ENCODE measurements at places on chromosomes 7 and 10. TPM values are rescaled to one million over a fixed set of nuclear protein-coding genes. Genes with fewer than 3 reads are reported as not detected.

CHAT gene
- not detected for total RNA-seq

CPA4 gene
- total RNA-seq, result not detected

DNA sequence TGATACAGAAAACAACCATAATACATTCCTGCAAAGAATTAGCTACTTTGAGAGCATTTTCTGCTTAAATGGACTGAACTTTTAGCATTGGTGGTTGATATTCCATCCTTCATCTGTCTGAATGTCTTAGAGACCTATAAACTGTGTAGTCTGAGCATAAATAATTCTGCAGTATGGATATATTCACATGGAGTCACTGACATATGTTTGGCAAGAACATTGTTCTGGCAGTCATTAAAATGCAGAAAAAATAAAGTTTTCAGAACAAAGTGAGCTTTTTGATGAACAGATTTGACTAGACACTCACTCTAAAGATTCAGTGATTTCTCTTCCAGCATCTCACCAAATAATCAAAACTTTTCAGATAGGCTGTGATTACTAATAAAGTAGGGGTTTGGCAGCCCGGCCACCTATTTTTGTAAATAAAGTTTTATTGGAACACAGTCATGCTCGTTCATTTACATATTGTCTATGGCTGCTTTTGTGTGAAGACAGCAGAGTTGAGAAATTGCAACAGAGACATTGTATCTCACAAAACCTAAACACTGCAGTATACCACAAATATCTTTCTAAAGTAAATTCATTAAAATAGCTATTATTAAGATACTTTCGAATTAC is 44.1 kb upstream of the RAPGEF5 start:
- no peak overlapping the region for H3K27ac ChIP-seq
- no peak for DNase-seq
- no peaks in the 10 kb centered on the region for H3K36me3 ChIP-seq
- no peaks in the 10 kb centered on the region for H3K27me3 ChIP-seq
- H3K4me3 ChIP-seq, result no peak overlapping the region

- H3K4me3 ChIP-seq, result no peak overlapping the region
- H3K27me3 ChIP-seq, result no peaks in the 10 kb centered on the region
- no peaks in the 10 kb centered on the region for H3K4me1 ChIP-seq
- no peak overlapping the region for H3K27ac ChIP-seq
- no peak for DNase-seq
- no peaks in the 10 kb centered on the region for H3K36me3 ChIP-seq
Observed at GRCh38 chr10:132101529-132101928, 35.8 kb downstream of the JAKMIP3 start.

GRCh38 chr10:13614530-13615332 is 28.0 kb downstream of the PRPF18 start:
- H3K27me3 ChIP-seq, result no peaks in the 10 kb centered on the region
- peak; percentile 31 for DNase-seq
- H3K27ac ChIP-seq, result peak overlapping the region; percentile 75

GRCh38 chr10:112360308-112361270 is 13.3 kb upstream of the ACSL5 start:
- no peaks in the 10 kb centered on the region for H3K36me3 ChIP-seq
- peaks cover 5% of the 10 kb centered on the region for H3K4me1 ChIP-seq
- no peak overlapping the region for H3K27ac ChIP-seq
- peaks cover 6% of the 10 kb centered on the region for H3K27me3 ChIP-seq
- no peak for DNase-seq
- no peak overlapping the region for H3K4me3 ChIP-seq

DNA sequence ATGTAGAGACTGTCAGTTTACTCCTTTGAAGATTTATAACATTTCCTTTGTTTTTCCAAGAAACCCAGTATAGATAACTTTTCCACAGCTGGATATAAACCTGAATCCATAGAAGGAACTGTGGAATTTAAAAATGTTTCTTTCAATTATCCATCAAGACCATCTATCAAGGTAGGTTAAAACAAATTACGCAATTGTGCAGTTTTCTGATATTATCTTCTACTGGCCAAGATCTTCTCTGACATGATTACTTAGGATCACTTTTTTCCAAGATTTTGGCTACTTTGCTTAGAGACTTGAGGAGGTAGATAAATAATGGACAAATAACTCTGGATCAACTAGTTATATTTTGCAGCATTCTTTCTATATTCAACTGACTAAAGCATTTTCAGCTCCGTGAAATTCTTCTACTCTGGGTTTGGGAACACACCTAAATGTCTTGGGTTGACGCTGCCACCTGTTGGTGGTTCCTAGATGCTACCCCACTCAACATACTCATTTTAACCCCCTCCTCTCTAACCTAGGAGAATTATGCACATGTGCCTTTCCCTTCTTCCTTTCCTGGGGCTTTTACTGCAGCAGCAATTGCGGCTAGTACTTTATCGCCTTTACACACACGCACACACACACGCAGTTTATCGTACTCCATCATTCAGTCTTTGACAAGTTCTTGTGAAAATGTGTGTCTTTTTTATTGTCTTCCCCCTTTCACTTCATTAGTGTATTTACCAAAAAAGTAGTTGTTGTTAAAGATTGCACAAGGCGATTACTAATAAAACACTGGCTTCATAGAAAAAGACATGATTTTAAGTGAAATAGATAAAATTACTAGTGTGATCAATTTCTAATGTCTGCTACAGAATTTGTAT is 32.7 kb downstream of the ABCB5 start:
- H3K27me3 ChIP-seq, result peaks cover 60% of the 10 kb centered on the region
- H3K4me1 ChIP-seq, result peaks cover 48% of the 10 kb centered on the region
- 0 out of 2 replicates have a peak overlapping the region, but pooled peaks have one; percentile 5 for H3K4me3 ChIP-seq
- DNase-seq, result peak; percentile 65
- no peaks in the 10 kb centered on the region for H3K36me3 ChIP-seq

ARHGAP22 gene
- total RNA-seq, result 8.2 TPM

DNA sequence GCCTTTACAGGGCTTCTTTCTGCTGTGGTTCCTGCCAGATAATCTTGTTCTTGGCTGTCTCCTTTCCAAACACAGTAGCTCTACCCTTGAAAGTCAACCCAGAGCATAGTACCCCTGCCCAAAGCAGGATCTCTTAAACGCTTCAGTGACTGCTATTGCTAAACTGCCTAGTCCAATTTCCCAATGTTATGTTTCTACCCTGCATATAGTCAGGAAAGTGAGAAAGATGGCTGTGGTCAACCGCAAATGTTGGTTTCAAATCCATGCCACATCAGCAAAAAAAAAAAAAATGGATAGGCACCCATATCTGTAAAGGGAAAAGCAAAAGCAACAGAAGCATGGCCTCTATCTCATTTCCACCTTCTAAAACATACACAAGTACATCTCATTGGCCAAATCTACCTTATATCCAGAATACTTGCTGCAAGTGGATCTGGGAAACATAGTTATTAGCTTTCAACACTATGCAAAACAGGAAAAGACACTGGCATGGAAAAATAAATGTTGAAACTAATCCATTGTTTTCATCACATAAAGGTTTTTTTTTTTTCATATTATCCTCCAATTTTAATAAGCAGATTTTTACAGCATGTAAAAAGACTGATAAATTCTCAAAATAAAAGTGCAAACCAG is 59.8 kb downstream of the DNAJC1 start:
- DNase-seq, result no peak
- no peak overlapping the region for H3K4me3 ChIP-seq
- H3K27ac ChIP-seq, result no peak overlapping the region
- H3K36me3 ChIP-seq, result no peaks in the 10 kb centered on the region
- peaks cover 6% of the 10 kb centered on the region for H3K4me1 ChIP-seq
- no peaks in the 10 kb centered on the region for H3K27me3 ChIP-seq

GLI3 gene
- total RNA-seq, result 46.2 TPM

GRCh38 chr7:110311556-110311955 is 779.4 kb upstream of the LRRN3 start:
- H3K36me3 ChIP-seq, result peaks cover 18% of the 10 kb centered on the region
- no peaks in the 10 kb centered on the region for H3K4me1 ChIP-seq
- H3K4me3 ChIP-seq, result no peak overlapping the region
- no peak overlapping the region for H3K27ac ChIP-seq
- H3K27me3 ChIP-seq, result no peaks in the 10 kb centered on the region
- DNase-seq, result no peak

- peak overlapping the region; percentile 81 for H3K27ac ChIP-seq
Observed at GRCh38 chr7:101985903-101986734, 168.7 kb downstream of the CUX1 start.

GRCh38 chr7:99027841-99028240 is 116.1 kb downstream of the SMURF1 start:
- H3K36me3 ChIP-seq, result peaks cover 46% of the 10 kb centered on the region
- no peaks in the 10 kb centered on the region for H3K27me3 ChIP-seq
- peak overlapping the region; percentile 87 for H3K27ac ChIP-seq
- H3K4me1 ChIP-seq, result no peaks in the 10 kb centered on the region
- no peak for DNase-seq

CNTNAP2 gene
- total RNA-seq, result 63.8 TPM

DNA sequence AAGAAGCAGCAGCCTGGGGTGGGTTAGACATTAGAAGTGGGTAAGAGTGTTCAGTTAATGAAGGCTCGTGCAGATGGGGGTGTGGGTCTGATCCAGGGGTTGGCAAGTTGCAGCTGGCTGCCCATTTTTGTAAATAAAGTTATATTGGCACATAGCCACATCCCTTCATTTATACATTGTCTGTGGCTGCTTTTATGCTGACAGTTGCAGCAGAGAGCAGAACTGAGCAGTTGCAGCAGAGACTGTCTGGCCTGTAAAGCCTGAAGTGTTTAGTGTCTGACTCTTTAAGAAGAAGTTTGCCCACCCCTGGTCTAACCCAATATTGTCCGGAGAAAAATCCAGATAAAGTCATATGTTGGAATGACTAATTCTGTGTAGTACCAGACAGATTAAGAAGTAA is 38.1 kb downstream of the GLRX3 start:
- H3K4me1 ChIP-seq, result peaks cover 7% of the 10 kb centered on the region
- H3K4me3 ChIP-seq, result no peak overlapping the region
- DNase-seq, result no peak
- no peak overlapping the region for H3K27ac ChIP-seq

TPST1 gene
- 16.8 TPM for total RNA-seq

- no peaks in the 10 kb centered on the region for H3K36me3 ChIP-seq
- no peak for DNase-seq
- H3K27me3 ChIP-seq, result peaks cover 88% of the 10 kb centered on the region
- peaks cover 20% of the 10 kb centered on the region for H3K4me1 ChIP-seq
Observed at GRCh38 chr10:22473459-22473858, 128.2 kb downstream of the SPAG6 start.

DNA sequence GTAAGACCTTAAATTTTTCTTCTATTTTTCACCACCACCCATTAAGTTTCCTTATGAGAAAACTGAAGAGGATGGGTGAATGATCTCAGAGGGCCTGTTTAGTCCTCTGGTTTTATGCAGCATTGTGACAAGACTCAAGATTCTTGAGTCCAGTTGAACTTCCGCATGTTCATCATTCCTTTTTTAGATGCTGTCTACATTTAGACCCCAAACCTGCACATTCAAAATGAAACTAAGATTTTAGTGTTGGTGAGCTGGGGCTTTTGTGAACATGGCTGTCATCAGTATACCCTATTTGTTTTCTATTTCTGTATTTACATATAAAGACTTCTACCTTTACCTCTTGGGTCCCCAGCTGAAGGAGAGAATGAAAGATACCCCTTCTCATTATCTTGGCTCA is 31.1 kb downstream of the NET1 start:
- H3K27me3 ChIP-seq, result no peaks in the 10 kb centered on the region
- no peaks in the 10 kb centered on the region for H3K36me3 ChIP-seq
- DNase-seq, result no peak
- peaks cover 17% of the 10 kb centered on the region for H3K4me1 ChIP-seq
- no peak overlapping the region for H3K27ac ChIP-seq

DNA sequence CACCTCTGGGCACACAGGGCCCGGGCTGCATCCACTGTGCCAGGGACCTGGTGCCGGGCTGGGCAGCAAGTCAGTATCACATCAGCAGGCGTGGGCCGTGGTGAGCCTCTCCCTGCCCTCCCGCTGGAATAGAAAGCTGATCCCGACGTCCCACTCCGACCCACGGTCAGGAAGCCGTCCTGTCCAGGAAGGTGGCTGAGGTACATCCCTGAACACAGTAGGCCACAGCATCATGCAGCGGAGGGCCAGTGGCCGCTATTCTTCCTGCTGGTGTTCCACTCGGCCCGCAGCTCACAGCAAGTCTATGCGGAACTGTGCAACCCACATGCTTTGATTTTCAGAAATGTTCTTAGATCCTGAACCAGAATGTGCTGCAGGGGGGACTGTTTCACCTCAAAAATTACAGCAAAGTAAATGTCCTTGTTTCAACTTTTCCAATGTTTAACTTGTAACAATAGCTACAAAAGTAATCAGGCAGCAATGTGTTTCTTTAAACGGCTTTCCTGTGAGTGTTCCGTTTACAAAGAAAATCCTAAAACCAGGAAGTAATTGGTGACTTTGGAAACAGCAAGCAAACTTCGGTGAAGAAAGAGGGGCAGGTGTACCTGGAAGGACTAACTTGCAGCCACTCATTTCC is 676 bp upstream of the GPR146 start:
- DNase-seq, result no peak
- H3K4me3 ChIP-seq, result peak overlapping the region; percentile 62
- H3K27ac ChIP-seq, result peak overlapping the region; percentile 97

NUDT13 gene
- 2.0 TPM for total RNA-seq

DNA sequence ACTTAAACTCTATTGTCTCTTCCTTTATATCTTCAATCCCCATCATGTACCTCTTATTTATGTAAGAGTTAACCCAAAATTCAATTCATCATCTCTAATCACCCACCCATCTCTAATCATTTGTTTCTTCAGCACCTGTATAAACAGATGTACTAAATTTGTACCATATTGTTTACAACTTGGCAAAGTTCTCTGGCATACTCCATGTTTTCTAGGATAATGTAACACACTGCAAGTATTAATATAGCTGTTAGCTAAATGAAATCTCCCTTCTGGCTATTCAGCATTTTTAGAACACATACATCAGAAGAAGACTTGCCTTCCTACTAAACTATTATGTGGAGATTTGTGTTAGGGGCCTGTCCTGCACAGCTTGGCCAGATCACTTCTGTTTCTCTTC is 33.1 kb downstream of the MALSU1 start:
- H3K27ac ChIP-seq, result peak overlapping the region; percentile 82
- no peak for DNase-seq
- H3K4me1 ChIP-seq, result no peaks in the 10 kb centered on the region
- no peak overlapping the region for H3K4me3 ChIP-seq

DNA sequence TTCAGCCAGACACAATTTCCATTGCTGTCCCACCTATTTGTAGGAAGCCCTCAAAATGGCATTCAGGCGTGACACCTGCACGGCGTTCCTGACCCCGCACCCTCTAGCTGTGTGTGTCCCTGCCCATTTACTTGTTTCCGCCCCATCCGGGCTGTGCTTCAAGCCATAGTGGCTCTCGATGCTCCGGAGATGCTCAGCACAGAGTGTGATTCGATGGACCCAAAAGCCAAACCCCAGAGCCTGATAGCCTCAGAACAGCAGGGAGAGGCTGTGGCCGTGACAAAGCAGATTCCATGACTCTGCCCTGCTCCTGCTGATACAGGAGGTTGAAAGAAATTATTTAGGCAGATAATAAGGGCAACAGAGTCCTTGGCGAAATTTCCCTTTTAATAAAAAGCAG is 13.4 kb downstream of the BUD31 start:
- DNase-seq, result no peak
- H3K27me3 ChIP-seq, result no peaks in the 10 kb centered on the region
- peaks cover 66% of the 10 kb centered on the region for H3K36me3 ChIP-seq
- H3K27ac ChIP-seq, result peak overlapping the region; percentile 83

LIPJ gene
- total RNA-seq, result not detected

GCK gene
- 4.5 TPM for total RNA-seq
